ENCODE measurements at places on chromosomes 2 and 18.
A peak's percentile ranks its signal among the peaks of the same experiment; 100 is the strongest.

DNA sequence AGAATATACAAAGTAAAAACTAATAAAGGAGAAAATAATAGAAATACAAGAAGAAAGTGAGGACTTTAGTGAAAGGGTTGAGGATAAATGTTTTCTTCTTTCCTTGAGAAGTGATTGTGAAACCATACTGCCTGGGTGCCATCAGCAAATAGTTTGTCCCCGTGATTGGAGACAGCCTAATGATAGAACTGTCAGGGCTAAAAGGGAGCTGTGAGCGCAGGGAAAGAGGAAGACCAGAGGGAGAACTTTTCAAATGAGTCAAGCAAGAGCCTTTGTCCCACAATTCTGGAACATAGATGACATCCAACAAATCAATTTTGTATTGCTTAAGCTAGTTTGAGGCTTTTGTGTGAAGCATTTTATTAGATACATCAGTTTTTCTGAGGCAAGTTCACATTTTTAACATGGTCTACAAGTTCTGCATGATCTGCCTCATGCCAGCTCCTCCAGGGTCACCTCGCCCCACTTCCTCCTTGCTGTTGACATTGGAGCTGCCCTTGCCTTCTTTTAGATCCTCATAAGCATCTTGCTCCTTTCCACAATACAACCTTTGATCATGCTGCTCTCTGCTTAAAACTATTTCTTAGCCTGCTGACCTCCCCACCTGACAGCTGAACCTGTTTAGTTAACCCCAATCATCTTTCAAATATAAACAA is 213.4 kb upstream of the REG3G start:
- DNase-seq, result no peak

- DNase-seq, result no peak
These were observed 146.1 kb upstream of the OTOS start for GRCh38 chr2:240286596-240286995.

- no peak for DNase-seq
These were observed 108.1 kb downstream of the FHOD3 start for GRCh38 chr18:36405611-36406010.

- DNase-seq, result peak; percentile 36
These were observed 513 bp downstream of the TRIP12 start for GRCh38 chr2:229921101-229921891.

DNA sequence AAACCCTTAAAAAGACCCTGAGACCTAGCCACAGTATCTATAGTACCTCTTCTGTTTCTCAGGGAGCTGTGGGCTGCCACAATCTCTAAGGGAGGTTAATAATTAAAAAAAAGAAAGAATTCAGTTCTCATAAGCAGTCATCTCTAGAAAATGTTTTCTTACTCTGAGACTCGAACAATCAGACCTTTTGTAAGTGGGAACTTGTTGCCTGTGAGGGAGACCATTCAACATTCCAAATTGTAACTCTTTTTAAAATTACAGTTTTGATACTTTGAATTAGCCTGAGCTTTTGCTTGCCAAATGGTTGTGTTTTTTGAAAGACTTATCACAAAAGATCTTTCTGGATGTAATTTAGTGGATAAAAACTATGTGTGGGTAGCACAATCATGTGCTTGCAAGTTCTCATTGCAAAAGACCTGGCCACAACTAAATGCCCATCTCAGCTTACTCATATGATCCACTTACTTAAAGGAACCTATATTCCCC is 33.3 kb downstream of the IL1R2 start:
- no peak for DNase-seq

GRCh38 chr2:64750001-64750816 is 96.5 kb upstream of the SERTAD2 start:
- DNase-seq, result no peak

DNA sequence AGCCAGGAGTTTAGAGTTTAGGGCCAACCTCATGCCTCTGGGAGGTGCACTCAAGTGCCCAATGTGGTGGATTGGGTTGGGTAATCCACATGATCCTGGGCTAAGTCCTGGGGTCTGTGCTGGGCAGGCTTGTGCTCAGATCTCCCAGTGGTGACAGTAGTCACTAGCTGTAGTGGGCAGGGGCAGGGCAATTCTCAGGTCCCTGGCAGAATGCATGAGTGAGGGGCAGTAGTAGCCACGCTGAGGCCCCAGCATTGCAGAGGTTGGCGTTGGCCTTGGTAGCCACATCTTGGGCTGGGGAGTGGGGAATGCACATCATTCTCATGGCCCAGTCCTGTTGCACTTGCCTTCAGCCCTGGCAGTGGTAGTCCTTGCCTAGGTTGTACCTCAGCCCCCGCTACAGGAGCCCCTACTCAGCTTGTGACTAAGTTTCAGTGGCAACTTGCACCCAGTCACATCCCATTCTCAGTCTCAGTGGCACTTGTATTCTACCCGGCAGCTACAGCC is 269.9 kb downstream of the GULP1 start:
- no peak for DNase-seq

DNA sequence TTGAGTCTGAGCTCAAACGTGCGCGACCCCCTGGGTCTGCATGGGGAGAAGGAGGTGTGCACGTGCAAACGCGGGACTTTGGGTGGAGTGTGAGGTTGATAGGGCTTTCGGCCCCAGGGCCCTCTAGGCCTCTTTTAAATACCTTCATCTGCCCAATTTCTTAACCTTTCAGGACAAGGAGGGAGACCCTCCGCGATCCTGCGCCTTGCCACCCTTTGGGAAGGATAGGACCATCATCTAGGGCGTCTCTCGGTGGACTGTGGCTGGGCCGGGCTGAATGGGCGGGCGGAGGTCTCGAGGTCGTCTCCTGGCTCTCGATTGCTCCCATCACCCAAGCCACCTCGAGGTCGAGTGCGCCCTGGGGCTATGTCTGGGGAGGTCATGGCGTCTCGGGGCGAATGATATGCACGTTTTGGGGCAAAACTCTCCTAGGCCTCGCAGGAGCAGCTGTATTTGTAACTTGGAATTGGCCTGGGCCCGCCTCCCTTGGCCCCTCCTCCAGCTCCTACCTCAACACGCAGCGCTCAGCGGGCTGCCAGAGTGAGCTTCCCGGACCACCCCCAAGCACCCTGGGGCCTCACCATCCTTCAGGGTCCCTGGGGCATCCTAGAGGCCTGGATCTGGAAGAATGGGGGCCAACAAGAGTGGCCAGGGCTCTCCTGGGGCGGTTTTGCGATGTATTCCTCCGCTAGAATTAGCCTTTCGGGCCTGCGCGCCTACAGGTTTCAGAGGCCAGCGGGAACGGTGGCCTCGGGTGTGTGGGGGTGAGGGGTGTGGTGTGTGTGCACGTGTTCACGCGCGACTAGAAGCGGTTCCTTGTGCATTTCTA is 8.7 kb upstream of the SIX3 start:
- DNase-seq, result no peak

- no peak for DNase-seq
These were observed 31.9 kb downstream of the KLHL23 start for GRCh38 chr2:169765523-169765922.

- no peak for DNase-seq
These were observed 72.7 kb downstream of the CLIP4 start for GRCh38 chr2:29187926-29188325.

- no peak for DNase-seq
These were observed 116.4 kb downstream of the GBX2 start for GRCh38 chr2:236051806-236052205.

- DNase-seq, result no peak
These were observed 662.9 kb downstream of the IRS1 start for GRCh38 chr2:226136739-226137138.

DNA sequence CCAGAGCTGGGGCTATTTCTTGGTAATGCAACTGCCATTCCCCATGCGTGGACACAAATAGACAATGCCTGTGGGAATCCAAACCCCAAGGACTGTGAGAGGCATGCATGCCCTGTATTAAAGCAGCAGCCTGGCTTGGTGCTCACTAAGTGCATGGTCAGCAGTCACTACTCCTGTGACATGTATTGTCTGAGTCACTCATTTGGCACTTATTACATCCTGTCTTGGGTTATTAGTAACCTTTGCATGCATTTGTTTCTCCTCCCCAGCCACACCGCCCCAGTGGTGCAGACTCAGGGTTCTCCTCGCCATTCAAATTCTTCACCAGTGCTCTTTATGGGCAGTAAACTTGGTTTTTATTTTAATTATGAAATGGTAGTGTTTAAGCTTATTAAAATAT is 30.2 kb downstream of the PRKCE start:
- no peak for DNase-seq

DNA sequence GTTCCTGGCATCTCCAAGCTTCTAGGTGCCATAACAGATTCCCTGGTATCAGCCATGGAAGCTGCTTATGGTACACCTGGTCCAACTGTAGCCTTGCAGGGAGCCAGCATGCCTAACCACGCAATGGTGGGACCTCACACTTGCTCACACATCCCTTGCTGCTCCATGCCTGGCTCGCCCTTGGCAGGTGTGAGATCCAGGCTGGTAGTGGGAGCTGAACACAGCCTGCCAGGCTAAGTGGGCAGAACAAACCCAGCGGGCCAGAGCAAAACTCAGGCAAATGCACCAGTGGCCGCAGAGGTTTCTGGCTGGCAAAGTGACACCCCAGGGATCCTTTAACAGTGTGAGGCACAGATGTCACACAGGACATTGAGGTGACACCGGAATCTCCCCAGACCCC is 185.8 kb downstream of the NDUFA10 start:
- DNase-seq, result no peak

- DNase-seq, result no peak
These were observed 368.9 kb upstream of the MEIS1 start for GRCh38 chr2:66066032-66066431.

DNA sequence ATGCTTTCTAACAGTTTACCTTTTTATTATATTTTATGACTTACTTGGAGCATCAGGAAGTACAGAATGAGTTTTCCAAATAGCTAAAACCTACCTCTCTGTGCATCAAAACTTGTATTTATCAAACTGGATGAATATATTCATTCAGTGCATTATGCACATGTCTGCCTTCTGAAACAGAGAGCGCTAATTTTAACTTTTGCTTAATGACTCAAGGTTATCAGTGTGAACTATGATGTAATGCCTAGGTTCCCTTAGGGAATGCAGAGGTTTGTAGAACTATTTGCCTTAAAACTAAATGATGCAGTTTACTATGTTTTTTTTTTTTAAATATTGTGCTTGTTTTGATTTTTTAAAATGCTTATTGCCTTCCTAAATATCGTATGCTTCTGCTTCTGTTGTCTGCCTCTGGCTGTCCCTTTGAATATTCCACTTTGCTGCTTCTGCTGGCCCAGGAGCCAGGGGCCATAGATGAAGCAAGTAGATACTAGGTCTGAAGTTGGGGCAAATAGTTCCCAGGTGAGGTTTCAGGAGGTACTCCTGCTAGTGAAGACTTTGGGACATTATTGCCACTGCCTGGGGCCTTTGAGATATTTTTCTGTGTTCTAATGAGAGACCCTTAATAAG is 16.5 kb downstream of the TMEM178A start:
- no peak for DNase-seq

DNA sequence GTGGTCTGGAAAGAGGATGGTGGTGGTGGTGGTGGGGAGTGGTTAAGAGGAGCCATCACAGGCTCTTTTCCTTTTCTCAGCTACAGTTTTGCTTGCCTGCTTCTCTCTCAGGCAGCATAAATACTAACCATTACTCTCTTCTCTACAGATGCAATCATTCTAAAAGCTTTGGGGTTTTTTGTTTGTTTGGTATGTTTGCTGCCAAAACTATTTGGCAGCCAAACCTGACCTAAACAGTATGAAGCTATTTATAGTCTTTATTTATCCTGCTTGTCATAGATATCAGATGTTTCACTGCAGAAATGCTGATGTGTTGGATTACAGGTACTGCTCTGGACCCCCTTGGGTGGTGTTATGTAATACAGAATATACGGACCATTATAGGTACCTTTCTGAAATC is 15.3 kb downstream of the SIX3 start:
- DNase-seq, result no peak

- no peak for DNase-seq
These were observed 59.1 kb downstream of the MIB1 start for GRCh38 chr18:21799721-21800120.

GRCh38 chr2:217954051-217954450 is 48.7 kb downstream of the TNS1 start:
- no peak for DNase-seq

DNA sequence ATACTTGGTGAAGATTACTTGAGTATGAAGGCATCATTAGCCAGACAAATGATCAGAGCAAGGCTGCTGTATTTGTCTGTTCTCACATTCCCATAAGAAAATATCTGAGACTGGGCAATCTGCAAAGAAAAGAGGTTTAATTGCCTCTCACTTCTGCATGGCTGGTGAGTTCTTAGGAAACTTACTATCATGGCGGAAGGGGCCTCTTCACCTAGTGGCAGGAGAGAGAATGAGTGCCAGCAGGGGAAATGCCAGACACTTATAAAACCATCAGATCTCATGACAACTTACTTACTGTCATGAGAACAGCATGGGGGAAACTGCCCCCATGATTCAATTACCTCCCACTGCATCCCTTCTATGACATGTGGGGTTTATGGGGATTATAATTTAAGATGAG is 452.3 kb downstream of the GALR1 start:
- no peak for DNase-seq

- DNase-seq, result no peak
These were observed 127.8 kb downstream of the TRIB2 start for GRCh38 chr2:12844511-12844910.

DNA sequence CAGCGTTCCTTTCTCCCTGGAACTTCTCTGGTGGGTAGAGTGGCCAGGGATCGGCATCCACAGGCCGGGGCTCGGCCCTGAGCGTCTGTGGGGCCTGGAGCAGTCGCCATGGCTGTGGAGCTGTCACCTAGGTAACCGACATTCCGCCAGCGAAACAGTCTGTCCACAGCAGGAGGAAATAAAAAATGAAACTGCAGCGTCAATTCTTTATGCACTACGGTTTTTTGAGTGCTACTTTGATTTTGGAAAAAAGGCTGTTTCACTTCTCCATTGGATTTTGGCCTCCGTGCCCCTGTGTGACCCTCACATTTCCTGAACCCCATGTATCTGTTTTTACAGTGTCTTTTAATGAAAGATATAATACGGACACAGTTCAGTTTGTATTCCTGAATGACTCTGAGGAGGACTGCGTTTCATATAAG is 163.4 kb downstream of the LDLRAD4 start:
- no peak for DNase-seq

DNA sequence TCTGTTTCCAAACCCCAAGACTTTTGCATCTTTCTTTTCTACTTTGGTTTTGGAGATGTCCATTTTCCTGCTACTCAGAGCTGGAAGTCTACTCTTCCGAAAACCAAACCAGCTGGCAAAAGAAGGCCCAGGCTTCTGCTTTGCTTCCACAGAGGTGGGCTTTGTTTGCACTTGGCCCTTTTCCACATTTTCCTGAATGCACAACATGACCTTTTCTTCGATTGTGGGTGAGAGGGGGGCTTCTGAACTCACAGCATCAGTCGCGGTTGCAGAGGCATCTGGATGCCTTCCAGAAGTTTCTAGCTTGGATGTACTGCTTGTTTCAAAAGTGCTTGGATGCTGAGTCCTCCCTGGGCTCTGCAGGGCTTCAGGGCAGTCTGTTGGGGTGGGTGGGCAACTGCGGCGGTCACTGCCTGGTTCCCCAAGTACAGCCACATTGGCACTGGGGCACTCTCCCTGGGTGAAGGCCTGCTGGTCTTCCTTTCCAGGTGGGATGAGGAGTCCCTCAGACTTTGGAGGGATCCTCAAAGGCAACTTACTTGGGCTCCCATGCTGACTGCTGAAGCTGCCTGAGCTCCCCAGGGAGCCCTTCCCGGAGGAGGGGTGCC is 112.3 kb upstream of the LYPD1 start:
- no peak for DNase-seq

Data from stimulated activated CD4-positive, alpha-beta T cell treated with anti-CD3 and anti-CD28 coated beads, TNF-alpha, amount 100 ng/mL, for 1 hour (primary cell).